ENCODE measurements at places on chromosomes 1 and 21. TPM values are rescaled to one million over a fixed set of nuclear protein-coding genes. Genes with fewer than 3 reads are reported as not detected.

Gene B3GALT2
- 10.2 TPM for total RNA-seq

GRCh38 chr1:155196893-155197638 lies 10.6 kb downstream of the THBS3 start:
- peak; percentile 58 for DNase-seq

DNA sequence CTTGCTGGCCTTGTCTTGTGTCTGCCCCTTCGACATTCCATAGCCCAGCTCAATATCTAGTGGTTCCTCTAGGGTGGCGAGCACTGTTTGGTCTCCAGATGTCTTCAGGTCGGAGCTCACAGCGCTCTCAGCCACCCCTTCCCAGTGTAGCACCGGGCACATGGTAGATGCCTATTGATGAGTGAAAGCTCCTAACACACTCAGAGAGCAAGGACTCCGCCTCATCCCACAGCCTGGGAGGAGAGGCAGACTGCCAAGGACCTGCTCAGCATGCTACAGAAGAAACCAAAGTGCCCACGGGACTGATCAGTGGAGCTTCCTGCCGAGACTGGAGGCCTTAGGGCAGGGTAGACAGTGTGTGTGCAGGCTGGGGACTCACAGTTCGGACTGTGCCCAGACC lies 10.9 kb downstream of the PCSK9 start:
- DNase-seq, result peak; percentile 61

DNA sequence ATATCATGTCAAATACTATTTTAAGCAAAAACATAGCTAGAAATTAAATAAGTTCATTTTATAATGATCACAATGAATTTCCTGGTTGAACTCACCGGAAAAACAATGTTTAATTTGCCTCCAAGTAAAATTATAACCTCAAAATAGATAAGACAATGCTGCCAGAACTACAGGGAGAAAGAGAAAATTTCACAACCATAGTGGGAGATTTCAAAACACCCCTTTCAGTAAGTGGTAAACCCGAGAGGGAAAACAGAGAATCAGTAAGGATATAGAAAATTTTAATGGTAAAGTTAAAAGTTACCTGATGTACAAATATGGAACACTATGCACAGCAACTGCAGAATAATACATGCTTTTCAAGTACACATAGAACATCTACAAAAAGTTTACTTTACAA lies 43.2 kb upstream of the PLA2G4A start:
- no peak for DNase-seq

Gene COL24A1
- total RNA-seq, result 6.1 TPM

DNA sequence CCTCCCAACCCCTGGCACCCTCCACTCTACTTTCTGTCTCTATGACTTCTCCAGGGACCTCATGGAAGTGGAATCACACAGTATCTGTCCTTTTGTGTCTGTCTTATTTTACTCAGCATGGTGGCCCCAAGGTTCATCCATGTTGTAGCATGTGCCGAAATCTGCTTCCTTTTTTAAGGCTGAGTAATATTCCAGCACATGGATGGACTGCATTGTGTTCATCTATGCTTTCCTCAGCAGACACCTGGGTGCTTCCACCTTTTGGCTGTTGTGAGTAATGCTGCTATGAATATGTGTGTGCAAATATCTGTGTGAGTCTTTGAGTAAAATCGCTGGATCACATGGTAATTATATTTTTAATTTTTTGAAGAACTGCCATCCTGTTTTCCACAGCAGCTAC lies 1.6 kb upstream of the PFKL start:
- no peak for DNase-seq
